IPS DF 19.7 (cell line): ENCODE measurements at places on chromosomes 12 and 14.

DNA sequence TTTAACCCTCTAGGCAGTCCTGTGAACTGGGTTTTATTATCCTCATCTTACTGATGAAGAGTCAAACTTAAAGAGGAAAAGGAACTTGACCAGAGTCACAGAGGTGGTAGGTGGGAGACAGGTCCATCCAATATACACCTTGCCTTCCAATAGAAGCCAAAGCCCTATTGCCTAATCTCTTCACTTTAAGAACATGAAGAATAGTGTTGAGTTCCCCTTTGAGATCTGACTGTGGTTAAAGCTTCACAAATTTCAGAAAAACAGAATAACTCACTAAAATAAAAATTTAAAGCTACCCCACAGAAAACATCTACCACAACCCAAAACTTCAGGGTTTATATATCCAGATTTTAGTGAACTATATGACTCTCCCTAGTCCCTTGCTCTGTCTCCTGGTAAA, 115.4 kb downstream of the ETV6 start:
- DNase-seq: no peak

DNA sequence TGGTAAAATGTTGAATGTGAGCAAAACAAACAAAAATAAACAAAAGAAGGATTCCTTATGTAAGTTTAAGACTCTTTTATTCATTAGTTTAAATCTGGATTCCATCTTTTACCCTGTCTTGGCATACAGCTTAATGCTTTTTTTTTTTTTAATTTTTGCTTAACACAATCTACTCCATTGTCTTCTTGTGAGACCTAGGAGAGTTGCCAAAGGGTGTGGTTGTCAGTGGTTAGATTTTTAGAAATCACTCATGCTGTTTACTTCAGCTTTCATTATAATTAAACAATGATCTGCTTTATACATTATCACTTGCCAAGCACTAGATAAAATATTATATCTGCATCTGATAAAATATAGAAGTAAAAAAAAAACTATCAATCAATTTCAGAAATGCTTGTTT, 77.7 kb upstream of the KITLG start:
- DNase-seq: no peak

- no peak for DNase-seq
Measured at GRCh38 chr12:31895449-31896150, 63.6 kb upstream of the RESF1 start.

DNA sequence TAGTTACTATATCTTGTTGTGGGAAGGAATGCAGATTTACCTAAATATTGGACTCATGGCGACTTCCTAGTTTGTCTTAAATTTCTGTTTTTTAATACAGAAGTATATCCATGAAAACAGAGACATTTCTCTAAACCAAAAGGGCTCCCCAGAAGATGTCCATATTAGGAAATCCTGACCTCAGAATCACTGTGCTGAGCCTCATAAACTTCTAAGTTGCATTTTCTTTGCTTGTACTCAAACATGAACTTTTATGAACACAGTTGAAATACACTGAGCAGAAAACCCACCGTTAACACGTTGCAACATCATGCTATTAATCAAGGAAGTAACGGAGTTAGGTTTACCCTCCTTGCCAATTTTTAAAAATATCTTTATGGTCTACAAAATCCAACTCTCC, 42.9 kb upstream of the NR2C1 start:
- DNase-seq: no peak

- no peak for DNase-seq
Measured at GRCh38 chr14:51328064-51328771, 88.2 kb downstream of the TMX1 start.

GRCh38 chr14:60196291-60196690, 31.1 kb upstream of the DHRS7 start:
- no peak for DNase-seq

DNA sequence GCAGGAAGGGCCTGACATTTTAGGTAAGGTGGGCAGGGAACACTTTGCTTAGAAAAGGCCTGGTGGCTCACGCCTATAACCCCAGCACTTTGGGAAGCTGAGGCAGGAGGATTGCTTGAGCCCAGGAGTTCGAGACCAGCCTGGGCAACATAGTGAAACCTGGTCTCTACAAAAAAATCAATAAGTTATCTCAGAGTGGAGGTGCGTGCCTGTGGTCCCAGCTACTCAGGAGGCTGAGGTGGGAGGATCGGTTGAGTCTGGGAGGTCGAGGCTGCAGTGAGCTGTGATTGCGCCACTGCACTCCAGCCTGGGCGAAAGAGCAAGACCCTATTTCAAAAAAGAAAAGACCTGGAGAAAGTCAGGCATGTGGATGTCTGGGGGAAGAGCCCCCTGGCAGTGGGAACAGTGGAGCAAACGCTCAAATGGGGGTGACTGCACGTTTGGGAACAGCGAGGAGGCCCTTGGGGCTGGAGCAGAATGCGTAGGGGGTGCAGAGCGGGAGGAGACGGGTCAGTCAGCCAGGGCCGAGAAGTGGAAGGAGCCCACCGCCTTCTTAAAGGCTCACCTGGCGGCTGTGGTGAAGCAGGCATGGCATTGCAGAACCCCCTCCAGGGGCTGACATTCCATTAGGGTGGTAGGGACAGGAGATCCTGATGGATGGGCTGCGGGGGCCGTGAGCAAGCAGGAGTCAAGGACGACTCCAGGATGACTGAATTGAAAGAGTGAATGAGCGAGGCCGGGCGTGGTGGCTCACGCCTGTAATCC, 6.2 kb upstream of the KIF26A start:
- DNase-seq: no peak

- DNase-seq: no peak
Measured at GRCh38 chr14:37089410-37089809, 83.0 kb downstream of the SLC25A21 start.

DNA sequence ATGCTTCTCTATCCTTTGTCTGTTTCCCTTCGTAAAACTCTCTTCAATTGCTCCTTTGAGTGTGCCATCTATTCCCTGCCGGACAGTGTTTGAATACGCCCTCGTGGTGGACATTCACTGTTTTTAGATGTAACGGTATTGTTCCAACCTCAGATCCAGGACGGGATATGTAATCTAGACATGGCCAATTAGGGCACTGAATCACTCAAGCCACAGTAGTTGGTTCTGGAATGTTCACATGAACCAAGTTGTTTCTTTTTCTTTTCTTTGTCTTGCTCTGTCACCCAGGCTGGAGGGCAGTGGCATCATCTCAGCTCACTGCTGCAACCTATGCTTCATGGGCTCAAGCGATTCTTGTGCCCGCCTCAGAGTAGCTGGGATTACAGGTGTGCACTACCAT, 204.2 kb upstream of the PLXNC1 start:
- no peak for DNase-seq

- DNase-seq: no peak
Measured at GRCh38 chr14:72892103-72892878, 1.6 kb downstream of the DPF3 start.

- no peak for DNase-seq
Measured at GRCh38 chr12:130796985-130797686, 41.9 kb downstream of the STX2 start.

GRCh38 chr14:69355607-69356281, 42.4 kb downstream of the ERH start:
- DNase-seq: no peak

DNA sequence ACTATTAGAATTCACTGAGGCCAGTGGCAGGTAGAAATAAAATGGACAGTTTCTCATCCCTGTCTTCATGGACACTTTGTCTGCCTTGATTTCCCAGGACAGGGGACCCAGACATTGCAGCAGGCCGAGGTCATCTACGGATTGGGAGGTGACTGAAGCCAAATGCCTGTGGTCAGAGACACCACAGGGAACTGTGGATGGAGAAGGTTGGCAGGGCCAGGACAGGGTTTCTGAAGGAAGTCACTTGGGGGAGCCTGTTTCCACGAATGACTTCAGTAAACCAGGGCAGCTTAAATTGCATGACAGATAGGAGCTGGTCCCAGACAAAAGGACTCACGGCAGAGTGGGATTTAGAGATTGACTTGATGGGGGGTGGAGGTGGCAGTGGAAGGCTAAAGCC, 224.9 kb downstream of the NTF3 start:
- no peak for DNase-seq

DNA sequence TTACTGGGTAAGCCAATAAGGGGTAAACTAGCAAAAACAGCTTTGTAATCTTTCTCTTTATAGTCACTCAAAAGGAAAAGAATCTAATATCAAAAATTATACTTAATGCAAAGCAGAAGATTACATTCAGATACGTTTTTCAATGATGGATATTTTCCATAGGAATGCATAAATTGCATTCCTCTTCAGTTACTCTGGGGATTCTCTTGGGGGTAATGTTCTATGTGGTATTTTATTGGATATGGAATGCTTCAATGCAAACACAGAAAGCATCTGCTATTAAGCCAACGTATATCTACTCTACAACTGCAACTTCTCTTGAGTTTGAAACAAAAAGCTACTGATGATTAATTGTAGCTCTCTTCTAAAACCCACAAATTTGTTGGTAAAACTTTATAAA, 106.0 kb downstream of the SLC41A2 start:
- DNase-seq: no peak

- DNase-seq: no peak
Measured at GRCh38 chr14:69652942-69653684, 41.7 kb downstream of the SUSD6 start.

DNA sequence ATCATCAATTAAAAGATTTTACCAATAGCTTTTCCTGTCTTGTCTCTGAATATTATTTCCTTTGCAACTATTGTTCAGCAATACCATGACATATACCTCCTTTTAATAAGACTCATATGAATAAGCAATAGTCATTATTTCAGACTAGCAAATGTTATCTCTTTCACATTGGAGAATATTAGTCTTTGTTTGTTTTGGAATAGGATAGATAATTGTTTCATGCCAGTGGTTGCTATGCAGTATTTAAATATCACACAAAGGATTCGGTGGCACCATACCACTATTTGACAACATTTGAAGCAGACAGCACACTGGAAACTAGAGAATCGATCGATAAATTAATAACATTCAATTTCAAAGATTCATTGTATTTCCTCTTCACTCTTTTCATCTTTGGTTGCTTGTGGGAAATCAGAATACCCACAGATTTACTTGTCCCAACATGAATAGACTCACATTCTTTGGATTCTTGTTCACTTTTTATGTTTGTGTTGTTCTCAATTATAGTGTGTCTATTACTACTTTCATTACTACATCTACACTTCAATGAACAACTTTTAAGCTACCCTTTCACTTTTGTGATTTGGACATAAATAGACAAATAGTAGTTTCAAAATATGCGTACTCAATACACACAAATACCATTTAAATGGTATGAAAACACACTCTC, 42.7 kb upstream of the TBPL2 start:
- DNase-seq: no peak
